NCI-H1930 (cell line): ENCODE measurements at places on chromosomes 5 and 9.

DNA sequence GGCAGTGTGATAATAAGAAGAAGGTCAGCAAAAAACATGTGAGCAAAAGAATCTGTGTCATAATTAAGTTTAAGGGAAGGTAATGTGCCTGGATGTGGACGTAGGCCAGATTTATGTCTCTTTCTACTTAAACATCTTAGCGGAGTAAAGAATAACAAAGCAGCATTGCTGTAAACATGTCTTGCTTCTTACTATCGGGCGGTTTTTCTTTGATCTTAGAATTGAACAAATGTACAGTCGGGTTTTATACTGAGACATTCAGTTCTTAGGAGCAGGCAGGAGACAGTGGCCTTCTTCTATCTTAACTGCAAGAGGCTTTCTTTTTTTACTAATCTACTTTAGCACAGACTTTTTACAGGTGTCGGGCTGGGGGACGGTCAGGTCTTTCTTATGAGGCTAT is 40.4 kb upstream of the FLT4 start:
- DNase-seq: no peak

DNA sequence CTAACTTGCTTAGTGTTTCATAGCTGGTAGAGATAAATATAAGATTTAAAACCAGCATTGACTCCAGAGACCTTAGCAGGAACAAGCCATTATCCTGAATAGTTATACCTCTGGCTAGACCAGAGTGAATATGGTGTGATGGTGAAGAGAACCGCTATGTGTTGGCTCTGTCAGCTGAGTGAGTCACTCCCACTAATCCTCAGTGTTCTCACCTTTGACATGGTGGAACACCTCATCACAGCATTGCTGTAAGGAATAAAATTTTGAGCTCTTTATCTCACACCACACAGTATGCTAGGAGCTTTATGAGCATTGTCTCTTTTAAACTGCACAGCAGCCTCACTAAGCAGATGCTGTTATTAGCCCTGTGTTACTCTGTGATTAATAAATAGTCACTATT is 90.7 kb upstream of the DHFR start:
- DNase-seq: no peak

DNA sequence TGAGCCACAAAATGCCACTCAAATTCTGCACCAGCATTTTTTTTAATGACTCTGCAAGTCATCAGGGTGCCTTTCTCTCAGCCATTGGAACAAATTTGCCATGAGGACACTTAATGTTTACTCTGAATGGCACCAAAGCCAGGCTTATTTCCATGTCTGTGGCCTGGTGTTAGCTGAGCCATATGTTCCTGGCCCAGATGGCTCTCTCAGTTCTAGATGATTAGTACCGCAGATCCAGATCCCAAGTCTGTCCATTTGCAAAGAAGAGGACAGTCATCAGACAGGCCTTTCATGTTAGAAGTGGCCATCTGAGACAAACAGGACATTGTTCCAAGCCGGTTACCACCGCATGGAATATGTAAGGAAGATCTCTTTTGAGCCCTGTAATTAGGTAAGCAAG is 70.3 kb downstream of the INSYN2B start:
- DNase-seq: no peak

GRCh38 chr9:134216449-134216951 is 52.1 kb upstream of the RNU6ATAC start:
- DNase-seq: no peak

DNA sequence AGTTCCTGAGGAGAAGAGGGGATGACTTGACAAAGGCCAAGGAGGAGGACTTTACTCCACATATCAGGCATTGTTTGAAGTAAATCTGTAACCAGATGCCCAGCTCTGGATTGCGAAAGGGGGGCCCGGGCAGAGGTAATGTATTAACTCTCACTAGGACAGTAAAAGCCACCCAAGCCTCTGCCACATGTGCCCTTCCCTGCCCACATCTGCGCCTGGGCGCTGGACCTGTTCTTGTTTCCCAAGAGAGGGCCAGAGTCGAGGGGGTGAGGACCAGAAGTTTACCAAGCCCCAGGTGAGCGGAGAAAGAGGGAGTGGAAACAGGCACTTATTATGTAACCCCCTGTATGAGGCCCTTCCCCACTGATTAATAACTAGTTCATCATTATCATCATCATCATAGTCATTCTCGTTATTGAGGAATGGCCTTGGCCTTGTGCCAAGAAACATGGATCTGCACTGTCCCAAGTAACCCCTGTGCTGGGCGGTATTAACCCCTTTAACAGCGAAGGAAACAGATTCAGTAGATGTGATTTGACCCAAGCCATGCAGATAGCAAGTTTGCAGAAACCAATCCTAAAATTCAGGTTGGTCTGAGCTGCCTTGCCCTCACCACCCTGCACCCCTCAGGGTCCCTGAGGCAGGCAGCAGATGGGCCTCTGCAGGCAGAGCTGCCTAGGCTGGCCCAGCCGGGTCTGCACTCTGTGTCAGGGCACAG is at the start of gene SLC23A1:
SLC23A1 (minus strand) TSS at position 23 of the 718 bp plus-strand sequence. CDS start 44 bp downstream, outside the sequence.
- DNase-seq: no peak

- no peak for DNase-seq
Observed at GRCh38 chr5:59819806-59820205, 73.7 kb downstream of the PDE4D start.

DNA sequence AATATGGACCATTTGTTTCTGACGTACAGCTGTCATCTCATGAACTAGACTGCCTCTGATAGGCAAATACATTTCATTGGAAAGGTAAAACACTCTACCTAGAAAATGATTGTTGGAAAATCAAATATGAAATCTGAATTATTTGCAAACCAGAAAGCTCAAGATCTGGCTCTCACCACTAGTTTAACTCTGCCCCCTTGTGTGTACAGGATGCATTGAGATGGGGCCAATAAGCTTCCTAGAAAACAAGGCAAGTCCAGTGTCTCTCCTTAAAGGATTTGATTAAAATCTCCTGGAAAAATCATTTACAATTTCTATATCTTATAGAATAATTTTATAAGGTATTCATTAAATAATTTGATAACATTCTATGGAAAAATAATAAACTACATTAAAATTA is 311.9 kb upstream of the ANKH start:
- DNase-seq: no peak

DNA sequence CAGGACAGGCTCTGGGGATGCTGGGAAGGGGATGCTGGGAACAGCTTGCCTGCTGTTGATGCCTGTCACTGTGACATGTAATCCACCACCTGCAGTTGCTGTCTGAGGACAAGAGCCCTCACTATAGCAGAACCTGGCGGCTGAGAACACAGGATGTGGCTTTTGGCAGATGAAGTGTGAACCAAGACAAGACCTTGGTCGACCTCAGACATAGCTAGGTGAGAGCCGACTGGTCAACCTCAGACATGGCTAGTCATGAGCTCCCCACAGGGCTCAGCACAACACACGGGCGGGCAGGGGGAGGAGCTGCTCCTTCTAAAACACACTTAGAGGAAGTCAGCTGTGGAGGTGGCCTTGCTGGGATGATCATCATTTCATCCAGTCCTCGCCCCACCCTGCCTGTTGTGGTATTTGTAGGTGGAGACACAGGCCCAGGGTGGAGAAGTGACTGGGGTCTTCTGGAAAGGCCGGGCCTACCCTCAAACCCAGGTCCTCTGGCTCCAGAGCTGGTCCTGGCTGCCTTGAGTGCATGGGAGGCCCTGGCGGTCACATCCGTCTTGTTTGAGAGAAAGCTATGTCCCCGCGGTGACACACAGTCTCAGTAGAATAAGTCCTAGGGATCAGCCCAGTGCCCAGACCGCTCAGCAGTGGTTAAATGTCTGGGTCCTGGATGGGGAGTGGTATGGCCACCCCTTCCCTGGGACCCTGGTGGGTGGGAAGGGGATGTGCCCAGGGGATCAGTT is 6.1 kb downstream of the SUSD3 start:
- no peak for DNase-seq

- DNase-seq: no peak
Observed at GRCh38 chr9:98146101-98146991, 27.3 kb upstream of the TRIM14 start.

DNA sequence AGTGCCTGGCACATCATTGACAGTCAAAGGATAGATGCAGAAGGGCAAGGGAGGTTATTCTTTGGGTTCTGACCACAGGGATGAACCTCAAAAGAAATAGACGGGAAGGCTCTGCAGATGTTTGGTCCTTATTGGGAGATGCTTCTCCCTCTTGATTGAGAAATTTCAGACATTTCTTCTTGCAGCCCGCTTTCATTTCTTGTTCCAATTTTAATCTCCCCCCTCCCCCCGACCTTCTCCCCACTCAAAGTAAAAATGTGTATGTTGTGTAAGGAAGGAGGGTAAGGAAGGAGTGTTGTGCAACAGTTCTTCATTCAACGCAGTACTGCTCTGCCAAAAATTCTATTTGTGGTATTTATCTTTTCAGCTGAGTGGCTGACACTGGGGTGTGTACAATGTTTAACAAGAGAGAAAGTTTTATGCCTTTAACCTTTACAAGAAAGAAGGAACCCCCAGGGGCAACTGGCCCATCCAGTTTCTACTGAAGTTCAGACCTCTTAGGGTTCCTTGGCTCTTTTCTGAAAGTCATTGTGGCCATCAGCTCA is 46.3 kb upstream of the TNFSF15 start:
- no peak for DNase-seq

- DNase-seq: no peak
Observed at GRCh38 chr5:40082313-40082712, 597.4 kb upstream of the PTGER4 start.

- DNase-seq: no peak
Observed at GRCh38 chr9:84698323-84698722, 28.8 kb downstream of the NTRK2 start.

GRCh38 chr5:33448118-33448517 is 7.4 kb downstream of the TARS1 start:
- no peak for DNase-seq

DNA sequence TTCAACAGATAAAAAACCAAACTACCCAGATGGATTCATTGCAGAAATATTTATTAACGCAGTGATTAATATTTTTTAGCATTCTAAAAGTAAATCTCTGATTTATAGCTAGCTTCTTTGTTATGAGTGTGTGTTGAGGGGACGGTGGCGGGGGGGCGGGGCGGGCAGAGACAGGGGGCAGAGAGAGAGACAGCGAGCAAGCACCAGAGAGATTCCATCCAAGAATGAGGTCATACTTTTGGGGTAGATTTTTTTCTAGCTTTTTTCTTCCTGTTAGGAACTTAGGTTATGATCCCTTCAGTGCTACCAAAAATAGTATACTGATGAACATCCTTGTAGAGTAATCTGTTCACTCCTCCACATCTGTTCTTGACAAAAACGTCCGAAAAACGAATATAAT is 500 bp upstream of the ZNF883 start:
- no peak for DNase-seq

GRCh38 chr5:93192087-93192486 is 388.9 kb downstream of the NR2F1-AS1 start:
- no peak for DNase-seq

DNA sequence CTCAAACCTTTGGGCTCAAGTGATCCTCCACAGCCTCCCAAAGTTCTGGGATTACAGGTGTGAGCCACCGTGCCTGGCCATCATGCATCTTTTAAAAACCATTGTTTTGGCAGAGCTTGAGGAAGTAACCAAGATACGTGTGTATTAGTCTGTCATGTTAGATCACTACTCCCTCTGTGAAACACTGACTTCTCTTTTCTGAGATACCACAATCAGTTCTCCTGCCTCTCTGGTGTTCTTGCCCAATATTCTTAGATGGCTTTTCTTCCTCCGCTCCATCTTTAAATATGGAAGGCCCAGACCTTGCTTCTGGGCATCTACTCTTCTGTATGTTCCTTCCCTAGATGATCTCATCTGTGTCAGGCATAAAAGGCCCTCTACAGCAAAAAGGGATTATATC is 14.2 kb upstream of the CCNB1 start:
- no peak for DNase-seq

DNA sequence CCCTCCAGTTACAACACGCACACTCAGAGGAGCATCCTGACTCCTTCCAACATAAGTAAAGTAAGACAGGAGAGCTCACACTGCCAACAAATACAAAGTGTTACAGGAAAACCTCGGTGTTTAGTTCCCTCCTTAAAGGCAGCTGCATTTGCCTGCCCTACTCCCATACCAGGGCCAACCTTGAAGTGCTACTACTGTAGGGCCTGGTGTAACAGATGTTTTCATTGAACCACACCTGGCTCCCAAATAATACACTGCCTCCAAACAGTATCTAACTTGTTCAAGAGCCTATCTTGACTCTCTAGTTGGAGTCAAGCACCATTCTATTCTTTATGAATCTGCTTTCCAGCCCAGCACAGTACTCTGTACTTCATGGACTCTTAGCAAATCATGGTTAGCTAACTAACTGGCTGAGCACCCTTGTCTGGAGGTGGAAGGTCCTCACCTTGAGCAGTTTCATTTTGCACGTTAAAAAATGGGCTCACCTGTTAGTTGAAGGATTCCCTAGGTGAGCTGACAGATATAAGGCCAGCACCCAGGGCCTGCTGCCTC is 34.6 kb downstream of the TTC39B start:
- DNase-seq: no peak

DNA sequence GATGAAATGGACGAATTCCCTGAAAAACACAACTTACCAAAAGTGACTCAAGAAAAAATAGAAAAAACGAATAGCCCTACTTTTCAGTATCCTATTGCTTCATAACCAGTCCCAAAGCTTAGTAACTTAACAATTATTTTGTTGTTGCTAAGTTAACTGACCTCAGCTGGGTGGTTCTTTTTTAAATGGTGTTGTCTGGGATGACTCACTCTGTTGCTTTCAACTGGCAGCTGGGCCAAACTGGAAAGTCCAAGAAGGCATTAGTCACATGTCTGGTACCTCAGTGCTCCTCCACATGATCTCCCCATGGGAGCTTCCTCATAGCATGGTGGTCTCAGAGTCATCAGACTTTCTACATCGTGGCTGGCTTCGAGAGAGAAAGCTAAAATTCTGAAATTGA is 47.8 kb upstream of the ADAMTS2 start:
- DNase-seq: no peak

DNA sequence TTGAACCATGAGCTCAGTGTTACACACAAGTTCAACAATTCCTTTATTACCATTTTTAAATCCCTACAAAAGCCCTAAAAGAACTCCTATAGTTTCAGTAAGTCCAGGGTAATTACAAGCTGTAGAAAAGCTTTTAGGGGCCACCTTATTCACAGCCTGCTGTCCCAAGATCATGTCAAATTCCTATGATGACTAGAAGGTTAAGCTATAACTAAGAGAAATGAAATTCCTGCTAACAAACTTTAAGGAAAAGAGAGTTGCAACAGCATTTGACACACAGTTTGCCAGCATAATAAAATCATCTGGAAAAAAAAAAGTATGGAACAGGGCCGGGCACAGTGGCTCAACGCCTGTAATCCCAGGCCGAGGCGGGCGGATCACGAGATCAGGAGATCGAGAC is 31.5 kb downstream of the TMEM245 start:
- DNase-seq: no peak

DNA sequence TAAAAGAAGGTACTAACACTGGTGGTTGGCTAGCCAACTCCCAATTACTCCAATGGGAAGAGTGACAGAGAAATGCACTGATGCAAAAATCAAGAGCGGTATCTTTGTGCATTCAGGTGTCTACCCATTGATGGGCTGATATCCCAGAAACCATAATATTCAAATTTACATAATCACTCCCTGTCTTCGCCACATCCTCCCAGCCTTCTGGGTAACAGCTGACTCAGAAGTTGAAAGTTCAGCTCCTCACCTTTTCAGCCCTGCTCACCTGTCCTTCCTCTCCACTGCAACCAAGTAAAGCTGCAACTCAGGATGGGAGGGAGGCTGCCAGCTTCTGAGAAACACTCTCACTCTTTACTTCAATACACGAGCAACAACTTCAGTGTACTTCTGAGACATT is 6.9 kb downstream of the SUSD1 start:
- DNase-seq: no peak
